Lower lobe of right lung (tissue), 2 donors: ENCODE measurements at places on chromosomes 7 and 10. TPM values are rescaled to one million over a fixed set of nuclear protein-coding genes. Genes with fewer than 3 reads are reported as not detected.

- no peaks in the 10 kb centered on the region for H3K4me1 ChIP-seq
- no peaks in the 10 kb centered on the region for H3K27me3 ChIP-seq
- H3K27ac ChIP-seq: no peak overlapping the region
Measured at GRCh38 chr10:36608866-36609265, 516.5 kb upstream of the ANKRD30A start.

Gene PCLO
- 2.9 TPM for total RNA-seq

Gene FOXI2
- not detected for total RNA-seq

DNA sequence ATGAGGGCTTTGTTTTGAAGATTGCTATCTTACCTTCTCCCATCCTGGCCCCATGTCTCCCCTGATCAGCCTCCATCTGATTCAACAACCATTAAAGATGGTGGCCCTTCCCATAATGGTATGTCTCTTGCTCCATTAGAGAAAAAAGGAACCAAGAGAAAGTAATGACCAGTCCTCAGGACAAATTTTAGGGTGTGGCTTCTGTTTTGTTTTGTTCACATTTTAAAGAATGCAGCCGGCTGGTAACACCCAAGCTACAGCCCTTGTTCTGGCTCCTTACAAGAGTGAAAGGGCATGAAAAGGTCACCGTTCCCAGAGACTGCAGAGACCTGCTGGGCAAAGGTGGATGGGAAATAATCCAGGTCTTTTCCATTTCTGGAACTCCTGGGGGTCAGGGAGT lies 287.9 kb upstream of the NEBL start:
- no peaks in the 10 kb centered on the region for H3K27me3 ChIP-seq
- no peaks in the 10 kb centered on the region for H3K36me3 ChIP-seq
- DNase-seq: no peak
- H3K27ac ChIP-seq: no peak overlapping the region

DNA sequence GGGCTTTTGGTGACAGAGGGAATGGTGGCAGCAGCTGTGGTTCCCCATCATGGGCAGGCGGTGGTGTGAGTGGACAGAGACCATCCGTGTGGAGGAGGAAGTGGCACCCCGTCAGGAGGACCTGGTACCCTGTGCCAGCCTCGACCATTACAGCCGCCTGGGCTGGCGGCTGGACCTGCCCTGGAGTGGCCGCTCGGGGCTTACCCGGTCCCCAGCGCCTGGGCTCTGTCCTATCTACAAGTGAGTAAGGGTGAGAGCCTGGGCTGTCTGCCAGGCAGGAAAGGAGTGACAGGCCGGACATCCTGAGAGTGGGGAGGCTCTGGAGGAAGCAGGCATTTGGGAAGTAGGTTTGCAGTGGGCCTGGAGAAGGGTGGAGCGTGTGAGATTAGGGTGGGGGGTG lies 2.9 kb upstream of the ZNF467 start:
- no peaks in the 10 kb centered on the region for H3K36me3 ChIP-seq
- peak; percentile 83 for DNase-seq
- peak overlapping the region; percentile 50 for H3K4me3 ChIP-seq

DNA sequence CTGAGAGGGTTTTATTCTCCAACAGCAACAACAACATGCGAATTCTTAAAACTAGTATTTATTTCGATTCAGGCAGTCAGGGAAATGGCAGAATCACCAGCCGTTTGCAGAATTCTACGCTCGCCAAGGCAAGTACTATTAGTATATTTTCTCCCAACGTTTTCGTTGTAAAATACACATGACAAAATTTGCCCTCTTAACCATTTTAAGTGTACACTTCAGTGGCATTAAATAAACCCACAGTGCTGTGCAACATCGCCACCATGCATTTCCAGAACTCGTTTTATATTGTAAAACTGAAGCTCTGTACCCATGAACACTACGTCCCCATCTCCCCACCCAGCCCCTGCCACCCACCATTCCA lies 10.8 kb downstream of the EN2 start:
- no peak overlapping the region for H3K4me3 ChIP-seq
- DNase-seq: no peak
- H3K27ac ChIP-seq: no peak overlapping the region

- H3K27me3 ChIP-seq: no peaks in the 10 kb centered on the region
- no peak for DNase-seq
- peak overlapping the region; percentile 80 for H3K4me3 ChIP-seq
- peak overlapping the region; percentile 86 for H3K27ac ChIP-seq
- peaks cover 11% of the 10 kb centered on the region for H3K4me1 ChIP-seq
- H3K36me3 ChIP-seq: peaks cover 8% of the 10 kb centered on the region
Measured at GRCh38 chr7:39565538-39565937, 666 bp upstream of the YAE1 start.

Gene OR2A5
- not detected for total RNA-seq

Gene STEAP1B
- total RNA-seq: 1.5 TPM

Gene TCAF2
- 6.2 TPM for total RNA-seq

Gene GAD2
- not detected for total RNA-seq
